Spinal cord (tissue), 10 donors: ENCODE measurements at places on chromosomes 12 and 14. TPM values are rescaled to one million over a fixed set of nuclear protein-coding genes. Genes with fewer than 3 reads are reported as not detected.

SDR9C7 gene
- not detected for total RNA-seq

ING4 gene
- total RNA-seq = 90.5 TPM

MDGA2 gene
- total RNA-seq = 38.3 TPM

MEG3 gene
- 250 TPM for total RNA-seq

RPL10L gene
- total RNA-seq = not detected

SLCO1A2 gene
- total RNA-seq = 25.8 TPM

PLEKHG7 gene
- not detected for total RNA-seq

VCPKMT gene
- 10.0 TPM for total RNA-seq

ANO2 gene
- total RNA-seq = 19.2 TPM

SERPINA10 gene
- total RNA-seq = not detected
